ENCODE measurements at places on chromosomes 13 and 19.

DNA sequence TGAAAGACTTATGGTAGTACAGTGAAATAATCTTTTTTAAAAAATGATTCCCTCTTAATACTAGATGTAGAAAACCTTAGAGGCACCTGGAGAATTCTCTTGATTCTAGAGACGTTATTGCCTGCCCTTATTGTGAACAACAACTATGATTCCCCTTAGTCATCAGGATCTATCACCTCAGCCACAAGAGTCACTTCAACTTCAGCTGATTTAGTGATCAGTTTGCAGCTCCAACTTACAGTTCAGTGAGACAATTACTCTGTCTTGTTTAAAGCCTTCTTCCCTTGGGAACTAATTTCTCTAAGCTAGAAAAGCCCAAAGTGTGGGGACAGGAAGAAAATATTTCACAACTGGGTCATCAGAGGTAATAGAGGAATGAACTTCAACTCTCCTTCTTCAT is 254.3 kb upstream of the SLITRK1 start:
- DNase-seq = no peak

DNA sequence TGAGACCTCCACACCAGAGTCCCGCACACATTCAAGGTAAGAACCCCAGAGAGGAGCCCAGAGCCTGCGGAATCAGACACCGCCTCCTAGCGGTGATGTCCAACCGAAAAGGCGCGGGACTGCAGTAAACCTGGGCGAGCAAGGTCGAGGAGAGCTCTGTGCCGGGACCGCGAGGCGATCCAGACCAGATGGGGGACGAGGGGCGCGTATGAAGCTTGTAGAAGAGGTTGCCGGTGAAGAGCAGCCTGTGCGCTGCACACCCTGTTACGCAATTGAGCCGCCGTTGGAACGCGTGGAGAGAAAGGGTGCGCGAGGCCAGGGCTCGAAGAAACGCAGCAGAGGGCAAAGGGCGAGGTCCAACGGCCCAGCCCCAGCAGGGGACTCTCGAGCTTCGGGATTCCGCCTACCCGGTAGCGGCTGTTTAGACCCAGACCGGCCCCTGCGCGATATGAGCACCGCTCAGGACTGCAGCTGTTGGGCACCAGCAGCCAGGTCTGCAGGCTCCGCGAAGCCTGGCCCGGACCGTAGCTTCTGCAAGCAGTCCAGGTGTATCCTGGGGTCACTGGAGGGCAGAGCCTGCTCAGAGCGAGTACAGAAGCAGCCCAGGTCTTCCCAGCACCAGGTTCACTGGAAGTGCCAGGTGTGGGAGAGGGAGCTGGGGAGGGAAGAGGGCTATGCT is 65.9 kb upstream of the ZNF599 start:
- peak; percentile 8 for DNase-seq

GRCh38 chr19:27780367-27781075 is 1432.4 kb downstream of the UQCRFS1 start:
- no peak for DNase-seq

DNA sequence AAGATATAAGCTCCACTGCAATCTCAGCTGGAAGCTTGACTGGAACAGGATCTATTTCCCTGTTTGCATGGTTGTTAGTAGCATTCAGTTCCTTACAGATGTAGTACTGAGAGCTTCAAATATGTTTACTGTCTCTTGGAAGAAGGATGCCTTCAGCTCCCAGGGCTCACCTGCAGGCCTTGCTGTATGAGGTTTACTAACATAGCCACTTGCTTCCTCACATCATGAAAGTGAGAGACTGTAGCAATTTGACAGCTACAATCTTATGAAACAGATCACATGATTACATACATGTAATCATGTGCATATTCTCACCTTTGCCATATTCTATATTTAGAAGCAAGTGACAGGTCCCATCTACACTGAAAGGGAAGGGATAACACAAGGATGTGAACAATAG is 458.1 kb upstream of the PCDH20 start:
- DNase-seq = no peak

- no peak for DNase-seq
Measured at GRCh38 chr13:44778761-44779484, 202.8 kb upstream of the TSC22D1 start.

DNA sequence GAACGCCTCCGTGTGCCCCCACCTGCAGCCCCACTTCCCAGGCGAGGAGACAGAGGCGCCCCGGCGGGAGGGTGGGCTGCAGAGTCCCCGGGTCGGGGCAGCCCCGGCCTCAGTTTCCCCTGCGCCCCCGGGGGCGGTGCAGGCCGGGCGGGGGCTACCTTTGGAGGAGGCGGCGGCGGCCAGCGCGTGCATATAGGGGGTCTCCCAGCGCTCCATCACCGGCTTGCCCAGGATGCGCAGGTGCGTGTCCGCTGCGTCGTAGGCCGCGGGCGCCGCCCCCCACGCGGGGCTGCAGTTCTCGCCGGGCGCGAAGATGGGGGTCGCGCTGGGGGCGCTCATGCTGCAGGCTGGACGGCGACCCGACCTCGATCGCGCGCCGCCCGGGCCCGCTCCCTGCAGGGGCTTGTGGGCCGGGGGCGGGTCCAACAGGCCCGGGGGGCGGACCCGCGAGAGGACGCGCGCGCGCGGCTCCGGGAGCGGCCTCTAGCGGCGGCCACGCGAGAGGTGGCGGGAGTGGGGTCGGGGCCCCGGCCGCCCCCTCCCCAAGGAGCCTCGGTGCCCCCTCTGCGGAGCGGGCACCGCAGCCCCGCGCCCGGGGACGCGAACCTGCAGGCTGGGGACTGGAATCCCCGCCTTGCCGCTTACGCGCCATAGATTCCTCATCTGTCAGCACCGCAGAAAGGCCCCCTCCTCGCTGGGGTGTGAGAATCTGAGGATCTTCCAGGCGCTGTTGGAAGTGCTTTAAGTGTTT is at the start of gene GAMT:
Gene GAMT, minus strand, starts transcription at position 405 of the 751 bp plus-strand sequence. Its CDS starts 66 bp downstream, at position 339.
- DNase-seq = no peak

DNA sequence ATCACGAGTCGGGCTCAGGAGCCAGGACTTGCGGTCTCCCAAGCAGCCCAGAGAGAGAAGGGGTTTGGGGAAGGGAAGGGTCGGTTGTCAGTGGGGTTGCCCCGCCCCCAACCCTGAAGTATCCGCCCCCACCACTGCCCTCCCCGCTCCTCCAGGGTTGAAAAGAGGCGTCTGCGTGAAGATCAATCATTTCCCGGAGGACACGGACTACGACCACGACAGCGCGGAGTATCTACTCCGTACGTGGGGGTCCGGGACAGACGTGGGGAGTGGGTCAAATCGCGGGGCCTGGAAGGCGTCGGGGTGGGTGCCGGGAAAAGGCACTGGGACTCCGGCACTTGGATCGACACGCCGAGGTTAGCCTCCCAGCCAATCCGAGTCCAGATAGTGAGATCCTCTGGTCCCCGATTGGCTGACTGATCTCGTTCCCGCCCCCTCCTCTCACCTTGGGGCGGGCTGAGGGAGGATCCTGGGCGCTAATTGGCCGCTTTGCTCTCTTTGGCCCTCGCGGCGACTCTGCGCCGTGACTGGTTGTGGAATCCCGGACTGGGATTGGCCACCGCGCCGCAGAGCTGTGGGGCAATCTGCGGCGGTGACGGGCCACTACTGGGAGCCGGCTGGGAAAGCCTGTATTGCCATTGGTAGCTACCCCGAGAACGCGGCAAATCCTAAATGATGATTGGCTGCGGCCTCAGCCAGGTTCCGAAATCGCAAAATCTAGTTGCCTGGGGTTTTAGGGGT is 13.3 kb upstream of the CACNG6 start:
- DNase-seq = peak; percentile 42

DNA sequence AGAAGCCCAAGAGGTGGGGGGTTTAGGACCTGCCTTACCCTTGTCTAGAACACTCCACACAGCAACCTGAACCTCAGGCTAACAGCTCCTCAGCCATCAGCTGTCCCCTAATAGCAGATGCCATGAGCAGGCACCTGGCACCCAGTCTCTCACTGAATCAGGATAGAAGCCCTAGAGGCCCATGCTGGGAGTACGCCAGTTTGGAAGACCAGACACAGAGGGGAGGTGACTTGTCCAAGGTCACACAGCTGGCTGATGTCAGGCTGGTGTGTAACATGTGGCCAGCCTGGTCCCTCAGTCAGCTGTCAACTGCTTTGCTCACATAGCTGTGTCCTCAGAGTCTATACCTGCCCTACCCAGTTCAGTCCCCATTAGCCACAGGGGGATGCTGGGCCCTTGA is 12.8 kb upstream of the SAMD1 start:
- DNase-seq = no peak

GRCh38 chr13:80083081-80083852 is 257.7 kb downstream of the SPRY2 start:
- DNase-seq = no peak

DNA sequence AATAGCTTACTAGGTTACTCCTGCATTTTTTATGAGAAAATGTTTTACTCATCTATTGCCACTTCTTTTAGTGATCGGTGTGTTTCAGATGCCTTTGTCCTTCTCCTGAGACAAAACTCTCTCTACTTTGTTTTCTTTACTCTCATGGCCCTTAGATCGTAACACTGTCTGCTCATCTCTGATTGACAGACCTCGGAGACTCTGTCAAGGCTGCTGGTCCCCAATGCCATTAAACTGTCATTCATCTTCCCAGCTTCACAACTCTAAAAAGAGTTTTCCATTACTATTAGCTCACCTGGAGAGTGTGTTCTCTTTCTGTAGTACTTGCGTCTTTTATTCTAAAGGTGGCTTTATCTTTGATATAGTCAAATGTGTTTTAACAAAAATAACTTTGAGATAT is 765.2 kb downstream of the SLITRK1 start:
- DNase-seq = peak; percentile 2

- no peak for DNase-seq
Measured at GRCh38 chr13:95091755-95092154, 209.5 kb downstream of the ABCC4 start.

DNA sequence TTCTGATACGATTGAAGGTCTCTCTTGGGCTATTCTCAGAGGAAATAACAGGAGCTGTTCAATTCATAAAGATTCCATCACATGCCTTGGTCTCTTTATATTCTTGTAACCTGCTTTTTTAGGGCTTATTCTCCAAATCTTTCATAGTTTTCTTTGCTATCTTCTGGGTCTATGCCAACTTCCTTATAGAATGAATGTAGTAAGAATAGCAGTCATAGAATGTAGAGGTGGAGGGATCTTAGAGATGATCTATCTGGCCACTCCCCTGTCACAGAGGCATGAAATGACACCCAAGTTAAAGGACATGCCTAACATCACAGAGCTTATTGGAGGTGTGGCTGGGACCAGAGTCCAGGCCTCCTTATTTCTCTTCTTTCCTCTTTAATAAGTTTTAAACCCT is 13.2 kb downstream of the LCP1 start:
- no peak for DNase-seq

Measured in kidney tubule cell (primary cell).